Stimulated activated CD4-positive, alpha-beta T cell treated with anti-CD3 and anti-CD28 coated beads, TNF-alpha, amount 100 ng/mL, for 24 hours (primary cell): ENCODE measurements at places on chromosomes 7 and 10.
A peak's percentile ranks its signal among the peaks of the same experiment; 100 is the strongest.

DNA sequence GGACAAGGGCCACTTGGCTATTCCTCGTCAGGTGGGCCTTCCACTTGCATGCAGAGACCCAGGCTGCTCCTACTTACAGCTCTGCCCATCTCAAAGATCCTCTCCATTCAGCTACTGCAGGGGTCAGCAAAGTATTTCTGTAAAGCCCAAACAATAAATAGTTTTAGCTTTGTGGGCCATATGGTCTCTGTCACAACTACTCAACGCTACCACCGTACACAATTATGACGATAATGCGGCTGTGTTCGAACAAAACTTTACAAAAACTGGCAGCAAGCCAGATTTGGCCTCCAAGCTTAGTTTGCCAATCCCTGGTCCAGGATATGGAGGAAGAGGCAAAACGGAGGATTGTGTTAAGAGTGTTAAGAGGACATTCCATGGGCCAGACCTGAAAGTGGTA lies 12.8 kb downstream of the RAB11FIP2 start:
- no peak for DNase-seq

GRCh38 chr7:77320137-77320536 lies 96.0 kb downstream of the GSAP start:
- DNase-seq: no peak

- no peak for DNase-seq
Observed at GRCh38 chr7:122013065-122013464, 131.0 kb downstream of the AASS start.

DNA sequence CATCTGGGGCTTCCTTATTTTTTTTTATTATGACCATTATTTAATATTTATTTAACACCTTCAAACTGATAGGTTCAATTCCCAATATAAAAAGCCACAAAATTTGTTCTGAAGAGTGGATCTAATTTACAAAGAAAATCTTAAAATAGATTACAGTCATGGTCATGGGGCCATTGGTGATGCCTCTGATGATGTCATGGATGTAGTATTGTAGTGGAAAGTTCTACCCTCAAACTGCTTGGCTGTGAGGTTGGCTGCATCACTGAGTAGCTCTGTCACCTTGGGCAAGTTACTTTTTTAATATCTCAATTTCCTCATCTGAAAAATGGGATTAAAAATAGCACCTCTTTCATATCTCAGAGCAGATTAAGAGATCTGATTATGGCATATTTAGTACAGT lies 128.5 kb downstream of the DKK1 start:
- no peak for DNase-seq

- no peak for DNase-seq
Observed at GRCh38 chr7:43554423-43554822, 28.5 kb upstream of the STK17A start.

- no peak for DNase-seq
Observed at GRCh38 chr7:37526623-37527022, 78.0 kb upstream of the ELMO1 start.

DNA sequence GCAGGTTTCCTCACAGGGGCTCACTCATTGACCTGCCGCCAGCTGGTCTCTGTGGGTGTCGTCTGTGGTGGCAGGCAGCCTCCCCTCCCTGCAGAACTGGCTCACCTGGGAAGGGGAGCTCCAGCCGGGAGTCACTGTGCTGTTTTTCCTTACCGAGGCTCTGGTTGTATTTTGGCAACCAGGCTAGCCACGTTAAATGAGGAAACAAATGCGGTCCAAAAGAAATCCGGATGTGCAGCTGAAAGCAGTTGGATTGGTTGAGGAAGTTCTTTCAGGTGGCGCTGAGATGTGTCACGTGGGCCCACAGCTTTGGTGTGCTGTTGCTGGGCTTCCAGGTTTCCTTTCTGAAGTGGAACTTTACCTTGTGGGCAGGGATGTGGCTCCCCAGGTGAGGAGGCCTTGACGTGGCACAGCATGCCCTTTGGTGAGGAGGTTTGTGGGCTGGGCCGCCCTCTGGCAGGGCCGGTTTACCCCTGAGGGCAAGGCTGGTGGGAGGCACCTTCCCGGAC lies 14.2 kb downstream of the MTURN start:
- DNase-seq: no peak

GRCh38 chr10:1978584-1978983 lies 241.3 kb upstream of the ADARB2 start:
- no peak for DNase-seq

GRCh38 chr10:84114088-84114667 lies 25.1 kb upstream of the GHITM start:
- no peak for DNase-seq

- no peak for DNase-seq
Observed at GRCh38 chr7:140526214-140526613, 46.9 kb upstream of the MKRN1 start.

GRCh38 chr7:109259151-109259550 lies 689.5 kb downstream of the DNAJB9 start:
- no peak for DNase-seq

DNA sequence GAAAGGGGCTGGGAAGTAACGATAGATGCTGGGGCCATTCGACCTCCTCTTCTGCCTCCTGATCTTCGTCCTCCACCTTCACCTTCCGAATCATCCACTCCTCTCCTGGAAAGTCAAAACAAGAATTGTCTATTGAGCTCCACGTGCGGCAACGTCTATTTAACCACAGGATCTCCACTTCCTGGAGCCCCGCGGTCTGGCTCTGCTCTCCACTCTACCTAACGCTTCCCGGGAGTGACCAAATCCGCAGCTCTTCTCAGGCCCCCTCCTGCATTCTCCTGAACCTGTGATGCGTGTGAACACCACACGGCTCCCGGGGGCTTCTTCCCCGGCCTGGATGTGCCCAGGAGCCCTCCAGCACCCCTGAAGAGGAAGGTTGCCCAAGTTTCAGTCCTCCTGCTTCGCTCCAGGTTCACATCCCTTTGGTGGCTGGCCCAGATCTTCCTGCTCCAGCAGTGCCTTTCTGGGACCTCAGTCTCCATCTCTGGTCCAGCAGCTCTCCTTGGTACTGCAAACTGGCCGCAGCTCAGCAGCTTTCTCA lies 7.2 kb downstream of the ZNF467 start:
- no peak for DNase-seq

DNA sequence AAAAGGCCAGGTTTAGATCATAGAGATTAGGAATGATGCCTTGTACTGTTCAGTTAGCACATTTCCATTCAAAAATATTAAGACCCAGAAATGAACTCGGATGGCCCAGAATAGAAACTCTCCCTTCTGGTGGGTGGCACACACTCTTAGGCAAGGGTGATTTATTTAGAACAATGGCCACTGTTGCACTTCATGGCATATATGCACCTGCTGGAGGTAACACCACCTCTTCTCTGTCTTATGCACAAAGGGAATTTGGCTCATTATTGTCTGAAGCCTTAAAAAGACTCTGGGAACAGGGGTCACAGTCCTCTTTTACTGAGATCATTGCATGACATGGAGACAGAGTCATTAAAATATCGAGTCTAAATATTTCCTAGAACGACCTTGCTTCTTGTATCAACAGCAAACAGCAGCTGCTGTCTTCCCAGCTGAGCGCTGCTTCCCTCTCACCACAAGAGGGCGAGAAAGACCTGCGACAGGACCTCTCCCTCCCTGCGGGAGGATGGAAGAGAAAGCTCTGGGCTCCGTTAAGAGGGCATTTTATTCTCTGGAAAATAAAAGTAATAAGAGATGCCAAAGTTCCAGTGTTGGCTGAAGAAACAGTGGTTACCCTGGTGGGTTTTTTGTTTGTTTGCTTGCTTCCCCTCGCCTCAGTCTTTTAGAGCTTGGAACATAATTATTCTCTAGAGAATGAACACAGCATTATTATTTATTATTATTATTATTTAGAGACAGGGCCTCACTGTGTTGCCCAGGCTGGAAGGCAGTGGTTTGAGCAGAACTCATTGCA lies 13.5 kb upstream of the BAMBI start:
- peak; percentile 55 for DNase-seq

GRCh38 chr10:132711613-132712121 lies 74.3 kb downstream of the NKX6-2 start:
- no peak for DNase-seq

- DNase-seq: no peak
Observed at GRCh38 chr7:126689037-126689436, 563.7 kb downstream of the GRM8 start.

- DNase-seq: no peak
Observed at GRCh38 chr10:98536551-98536950, 89.8 kb upstream of the HPS1 start.

GRCh38 chr7:105666324-105666723 lies 85.0 kb upstream of the EFCAB10 start:
- DNase-seq: no peak

- DNase-seq: no peak
Observed at GRCh38 chr10:100811261-100811660, 65.9 kb downstream of the PAX2 start.

DNA sequence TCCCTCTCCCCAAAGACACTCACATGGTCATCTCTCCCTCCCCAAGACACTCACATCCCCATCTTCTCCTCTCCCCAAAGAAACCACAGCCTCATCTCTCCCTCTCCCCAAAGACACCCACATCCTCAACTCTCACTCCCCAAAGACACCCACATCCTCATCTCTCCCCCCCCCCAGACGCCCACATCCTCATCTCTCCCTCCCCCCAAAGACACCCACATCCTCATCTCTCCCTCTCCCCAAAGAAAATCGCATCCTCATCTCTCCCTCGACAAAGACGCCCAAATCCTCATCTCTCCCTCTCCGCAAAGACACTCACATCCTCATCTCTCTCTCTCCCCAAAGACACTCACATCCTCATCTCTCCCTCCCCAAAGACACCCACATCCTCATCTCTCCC lies 31.5 kb downstream of the INSIG1 start:
- no peak for DNase-seq

- DNase-seq: no peak
Observed at GRCh38 chr10:36496758-36497157, 628.6 kb upstream of the ANKRD30A start.

DNA sequence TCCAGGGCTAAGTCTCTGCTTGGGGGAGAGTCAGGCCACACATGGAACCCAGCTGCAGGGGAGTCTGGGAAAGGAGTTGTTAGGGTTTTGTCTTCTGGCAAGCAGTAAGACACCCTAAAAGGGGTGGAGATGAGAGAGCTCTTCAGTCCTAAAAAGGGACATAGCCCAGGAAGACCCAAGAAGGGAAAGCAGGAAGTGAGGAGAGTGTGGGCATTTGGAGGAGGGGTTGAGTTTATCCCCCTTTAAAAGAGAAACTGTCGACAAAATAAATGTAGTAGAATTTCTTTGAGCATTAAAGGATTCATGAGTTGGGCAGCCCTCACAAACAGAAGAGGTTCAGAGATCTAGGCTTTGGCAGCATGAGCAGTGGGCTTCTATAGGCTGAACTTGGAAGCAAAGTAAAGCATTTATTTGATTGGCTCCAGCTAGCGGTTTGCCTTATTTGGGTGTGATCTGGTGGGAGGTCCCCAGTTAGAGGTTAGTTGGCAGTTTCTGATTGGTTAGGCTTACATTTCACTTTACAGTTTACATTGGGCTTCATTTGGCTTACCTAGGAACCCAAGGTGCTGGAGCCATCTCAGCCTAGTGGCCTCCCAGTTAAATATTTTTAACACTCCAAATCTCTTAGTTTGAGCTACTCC lies 246.7 kb downstream of the CAMK1D start:
- no peak for DNase-seq

- no peak for DNase-seq
Observed at GRCh38 chr7:137658190-137658900, 188.4 kb downstream of the DGKI start.

- no peak for DNase-seq
Observed at GRCh38 chr7:70660819-70661191, 471.1 kb upstream of the GALNT17 start.

DNA sequence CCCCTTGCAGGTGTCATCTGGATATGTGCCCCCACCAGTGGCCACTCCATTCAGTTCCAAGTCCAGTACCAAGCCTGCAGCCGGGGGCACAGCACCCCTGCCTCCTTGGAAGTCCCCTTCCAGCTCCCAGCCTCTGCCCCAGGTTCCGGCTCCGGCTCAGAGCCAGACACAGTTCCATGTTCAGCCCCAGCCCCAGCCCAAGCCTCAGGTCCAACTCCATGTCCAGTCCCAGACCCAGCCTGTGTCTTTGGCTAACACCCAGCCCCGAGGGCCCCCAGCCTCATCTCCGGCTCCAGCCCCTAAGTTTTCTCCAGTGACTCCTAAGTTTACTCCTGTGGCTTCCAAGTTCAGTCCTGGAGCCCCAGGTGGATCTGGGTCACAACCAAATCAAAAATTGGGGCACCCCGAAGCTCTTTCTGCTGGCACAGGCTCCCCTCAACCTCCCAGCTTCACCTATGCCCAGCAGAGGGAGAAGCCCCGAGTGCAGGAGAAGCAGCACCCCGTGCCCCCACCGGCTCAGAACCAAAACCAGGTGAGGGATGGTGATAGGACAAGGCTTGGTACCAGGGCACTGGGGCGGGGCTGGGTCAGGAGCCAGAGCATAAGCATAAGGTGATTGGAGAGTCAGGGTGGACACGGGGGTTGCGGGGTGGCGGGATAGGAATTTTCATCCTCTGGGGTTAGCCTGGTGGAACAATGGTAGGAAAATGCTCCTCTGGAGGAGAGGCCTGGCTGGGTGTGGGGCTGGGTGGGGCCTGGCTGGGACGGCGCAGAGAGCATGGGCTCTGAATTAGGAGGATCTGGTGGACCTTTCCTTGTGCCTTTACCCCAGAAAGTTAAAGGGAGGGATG lies 1.9 kb downstream of the ZYX start:
- DNase-seq: no peak

GRCh38 chr10:129093641-129094040 lies 373.4 kb upstream of the MGMT start:
- no peak for DNase-seq

GRCh38 chr7:16929146-16929762 lies 47.5 kb upstream of the AGR3 start:
- DNase-seq: no peak

DNA sequence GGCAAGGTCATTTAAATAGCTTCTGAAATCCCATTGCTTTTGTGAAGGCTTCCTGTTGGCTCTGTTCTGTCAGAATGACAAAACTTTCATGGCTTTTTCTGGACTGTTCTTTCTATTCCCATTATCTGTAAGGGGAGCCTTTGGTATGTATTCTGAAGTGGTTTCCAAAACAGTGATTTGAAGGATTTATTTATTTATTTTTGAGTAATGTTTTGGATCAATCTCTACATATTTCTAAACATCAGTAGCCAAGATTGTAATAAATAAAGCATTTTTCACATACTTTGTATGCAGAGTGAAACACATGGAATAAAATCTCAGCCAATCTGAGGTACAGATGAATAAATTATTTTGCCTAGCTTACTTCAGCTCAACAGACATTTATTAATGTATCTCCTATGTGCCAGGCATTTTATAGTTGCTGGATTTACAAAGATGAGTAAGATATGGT lies 121.1 kb downstream of the BBS9 start:
- DNase-seq: no peak

- peak; percentile 2 for DNase-seq
Observed at GRCh38 chr7:97871659-97872024, 566 bp downstream of the ASNS start.
